ENCODE measurements at places on chromosomes 1 and 21. TPM values are rescaled to one million over a fixed set of nuclear protein-coding genes. Genes with fewer than 3 reads are reported as not detected.

- H3K36me3 ChIP-seq = no peaks in the 10 kb centered on the region
- H3K4me3 ChIP-seq = no peak overlapping the region
- no peaks in the 10 kb centered on the region for H3K27me3 ChIP-seq
- peaks cover 2% of the 10 kb centered on the region for H3K4me1 ChIP-seq
These were observed 74.4 kb upstream of the SLC44A3 start for GRCh38 chr1:94745742-94746141.

GRCh38 chr1:203630697-203631096 lies 4.1 kb downstream of the ATP2B4 start:
- H3K36me3 ChIP-seq = peaks cover 1% of the 10 kb centered on the region
- no peak for DNase-seq
- peak overlapping the region; percentile 97 for H3K4me3 ChIP-seq
- H3K27ac ChIP-seq = peak overlapping the region; percentile 88
- peaks cover 45% of the 10 kb centered on the region for H3K4me1 ChIP-seq
- no peaks in the 10 kb centered on the region for H3K27me3 ChIP-seq

DNA sequence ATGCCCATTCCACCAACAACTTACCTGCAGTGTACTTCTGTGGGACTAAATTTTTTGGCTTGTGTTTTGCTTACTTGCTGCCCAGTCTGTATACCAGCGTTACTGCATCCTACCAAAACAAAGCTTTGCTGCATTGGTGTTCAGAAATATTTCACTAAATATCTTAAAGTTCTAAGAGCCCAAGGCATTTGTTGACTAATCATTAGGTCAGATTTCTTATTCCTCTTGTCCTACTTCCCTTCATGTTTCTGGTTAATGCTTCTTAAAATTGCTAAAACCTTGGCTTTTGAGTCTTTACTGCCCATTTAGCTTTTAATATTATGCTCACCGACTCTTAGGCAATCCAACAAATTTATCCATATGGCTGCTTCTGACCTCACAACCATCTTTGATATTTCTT lies 161.8 kb downstream of the DPYD start:
- no peak for DNase-seq
- H3K4me1 ChIP-seq = no peaks in the 10 kb centered on the region
- no peaks in the 10 kb centered on the region for H3K27me3 ChIP-seq

- H3K4me1 ChIP-seq = no peaks in the 10 kb centered on the region
- no peak overlapping the region for H3K27ac ChIP-seq
- DNase-seq = no peak
- no peaks in the 10 kb centered on the region for H3K36me3 ChIP-seq
- H3K27me3 ChIP-seq = no peaks in the 10 kb centered on the region
- no peak overlapping the region for H3K4me3 ChIP-seq
These were observed 65.3 kb upstream of the PPP2R5A start for GRCh38 chr1:212219679-212220463.

GRCh38 chr1:230823426-230823825 lies 44.9 kb downstream of the C1orf198 start:
- H3K4me3 ChIP-seq = no peak overlapping the region
- H3K4me1 ChIP-seq = peaks cover 4% of the 10 kb centered on the region
- H3K27me3 ChIP-seq = peaks cover 2% of the 10 kb centered on the region
- no peak for DNase-seq
- no peak overlapping the region for H3K27ac ChIP-seq
- no peaks in the 10 kb centered on the region for H3K36me3 ChIP-seq

GRCh38 chr21:32406405-32406804 lies 6.1 kb upstream of the EVA1C start:
- H3K4me1 ChIP-seq = peaks cover 10% of the 10 kb centered on the region
- no peak for DNase-seq
- H3K27me3 ChIP-seq = no peaks in the 10 kb centered on the region

GRCh38 chr1:64944913-64945312 lies 21.4 kb downstream of the JAK1 start:
- DNase-seq = no peak
- no peaks in the 10 kb centered on the region for H3K27me3 ChIP-seq
- peaks cover 17% of the 10 kb centered on the region for H3K4me1 ChIP-seq
- H3K36me3 ChIP-seq = no peaks in the 10 kb centered on the region

GRCh38 chr1:40853113-40853884 lies 8.9 kb downstream of the CITED4 start:
- no peak overlapping the region for H3K4me3 ChIP-seq
- H3K4me1 ChIP-seq = peaks cover 18% of the 10 kb centered on the region
- no peaks in the 10 kb centered on the region for H3K27me3 ChIP-seq
- no peaks in the 10 kb centered on the region for H3K36me3 ChIP-seq
- no peak overlapping the region for H3K27ac ChIP-seq
- DNase-seq = no peak

GRCh38 chr1:158506369-158506987 lies 34.5 kb downstream of the OR10R2 start:
- H3K4me3 ChIP-seq = no peak overlapping the region
- no peak overlapping the region for H3K27ac ChIP-seq
- H3K27me3 ChIP-seq = no peaks in the 10 kb centered on the region
- H3K36me3 ChIP-seq = no peaks in the 10 kb centered on the region

GRCh38 chr1:28144203-28145135 lies 32.0 kb downstream of the PTAFR start:
- peaks cover 10% of the 10 kb centered on the region for H3K4me1 ChIP-seq
- H3K27ac ChIP-seq = no peak overlapping the region
- no peak overlapping the region for H3K4me3 ChIP-seq
- no peaks in the 10 kb centered on the region for H3K27me3 ChIP-seq
- no peaks in the 10 kb centered on the region for H3K36me3 ChIP-seq

DNA sequence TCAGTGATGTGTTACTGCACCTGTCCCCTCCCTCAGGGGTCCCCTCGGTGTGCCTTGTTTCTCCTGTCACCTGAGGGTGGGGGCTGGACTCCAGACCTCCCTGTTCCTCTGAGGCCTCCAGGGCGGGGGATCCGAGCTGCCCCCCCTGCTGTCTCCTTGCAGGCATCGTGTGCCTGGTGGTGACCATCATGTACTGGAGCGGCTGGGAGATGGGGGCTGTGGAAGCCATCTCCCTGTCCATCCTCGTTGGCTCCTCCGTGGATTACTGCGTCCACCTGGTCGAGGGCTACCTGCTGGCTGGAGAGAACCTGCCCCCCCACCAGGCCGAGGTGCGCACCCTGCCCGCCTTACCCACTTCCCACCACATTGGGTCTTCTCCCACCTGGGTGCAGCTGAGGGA lies 56.4 kb downstream of the DISP3 start:
- H3K36me3 ChIP-seq = no peaks in the 10 kb centered on the region
- no peak for DNase-seq
- H3K4me3 ChIP-seq = no peak overlapping the region

The IL12RB2 gene
- polyA plus RNA-seq = 0.63 TPM

The TBX19 gene
- polyA plus RNA-seq = 1.2 TPM
